ENCODE measurements at places on chromosomes 16 and 17. TPM values are rescaled to one million over a fixed set of nuclear protein-coding genes. Genes with fewer than 3 reads are reported as not detected.

CD300LB gene
- polyA plus RNA-seq, result 0.25 TPM

TAC4 gene
- polyA plus RNA-seq, result 0.33 TPM

SMIM22 gene
- 4.6 TPM for polyA plus RNA-seq

NLRC5 gene
- 8.2 TPM for polyA plus RNA-seq

KLHL10 gene
- polyA plus RNA-seq, result 0.28 TPM

IRF8 gene
- polyA plus RNA-seq, result 11.3 TPM

MT1M gene
- polyA plus RNA-seq, result 0.87 TPM

GRB7 gene
- 27.1 TPM for polyA plus RNA-seq

B3GNT9 gene
- 17.3 TPM for polyA plus RNA-seq

ABCC12 gene
- 0.16 TPM for polyA plus RNA-seq

PPP1R1B gene
- polyA plus RNA-seq, result 60.1 TPM

MT3 gene
- polyA plus RNA-seq, result 0.51 TPM

TBL3 gene
- 42.3 TPM for polyA plus RNA-seq

SEPTIN1 gene
- 3.0 TPM for polyA plus RNA-seq

RPA1 gene
- polyA plus RNA-seq, result 127 TPM

SCN4A gene
- 0.46 TPM for polyA plus RNA-seq

HBQ1 gene
- 1.1 TPM for polyA plus RNA-seq

NT5M gene
- polyA plus RNA-seq, result 6.5 TPM

PPL gene
- polyA plus RNA-seq, result 29.1 TPM

CD7 gene
- polyA plus RNA-seq, result 2.5 TPM

ACSM3 gene
- polyA plus RNA-seq, result 70.2 TPM
